ENCODE measurements at places on chromosomes 12 and 14.

- no peak for DNase-seq
Measured at GRCh38 chr12:89153341-89153740, 199.0 kb downstream of the DUSP6 start.

GRCh38 chr12:117629454-117629853 lies 268.0 kb upstream of the NOS1 start:
- DNase-seq: no peak

DNA sequence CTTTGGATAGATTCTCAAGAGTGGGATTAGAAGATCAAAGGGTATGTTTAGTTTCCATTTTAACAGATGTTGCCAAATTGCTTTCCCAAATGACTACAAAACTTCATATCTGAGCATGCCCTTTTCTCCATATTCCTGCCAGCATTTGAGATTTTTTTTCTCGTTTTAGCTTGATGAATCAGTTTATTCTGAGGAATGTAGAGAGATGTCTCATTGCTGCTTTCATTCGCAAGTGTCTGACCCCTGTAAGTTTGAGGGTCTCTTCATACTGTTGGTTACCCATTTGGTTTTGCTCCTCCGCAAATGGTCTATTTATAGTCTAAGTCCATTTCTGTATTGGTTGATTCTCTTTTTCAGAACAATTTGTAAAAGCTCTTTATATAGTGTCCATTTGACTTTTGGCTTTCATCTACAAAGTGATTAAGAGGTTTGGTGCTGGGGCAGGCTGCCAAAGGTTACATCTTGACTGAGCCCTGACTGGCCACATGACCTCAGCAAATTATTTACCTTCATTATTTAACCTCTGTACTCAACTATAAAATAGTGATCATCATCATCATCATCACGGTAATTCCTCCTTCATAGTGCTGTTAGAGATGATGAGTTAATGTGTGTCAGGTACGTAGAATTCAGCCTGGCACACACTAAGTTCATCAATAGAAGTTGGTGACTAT lies 33.6 kb downstream of the HCAR2 start:
- DNase-seq: no peak

DNA sequence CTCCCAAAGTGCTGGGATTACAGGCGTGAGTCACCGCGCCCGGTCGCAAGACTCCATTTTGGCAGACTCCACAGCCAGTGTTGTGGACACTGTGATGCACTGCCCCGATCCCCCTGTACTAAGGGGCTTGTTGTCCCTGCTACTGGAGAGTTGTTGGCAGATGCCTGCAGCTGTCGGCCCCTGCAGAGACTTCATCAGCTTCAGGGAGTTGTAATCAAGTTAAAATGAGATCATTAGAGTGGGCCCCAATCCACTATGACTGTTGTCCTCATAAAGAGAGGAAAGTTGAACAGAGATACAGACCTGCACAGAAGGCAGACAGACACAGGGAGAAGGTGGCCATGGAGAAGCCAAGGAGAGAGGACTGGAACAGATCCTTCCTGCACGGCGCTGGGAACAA lies 23.7 kb upstream of the TUBA1A start:
- DNase-seq: no peak

DNA sequence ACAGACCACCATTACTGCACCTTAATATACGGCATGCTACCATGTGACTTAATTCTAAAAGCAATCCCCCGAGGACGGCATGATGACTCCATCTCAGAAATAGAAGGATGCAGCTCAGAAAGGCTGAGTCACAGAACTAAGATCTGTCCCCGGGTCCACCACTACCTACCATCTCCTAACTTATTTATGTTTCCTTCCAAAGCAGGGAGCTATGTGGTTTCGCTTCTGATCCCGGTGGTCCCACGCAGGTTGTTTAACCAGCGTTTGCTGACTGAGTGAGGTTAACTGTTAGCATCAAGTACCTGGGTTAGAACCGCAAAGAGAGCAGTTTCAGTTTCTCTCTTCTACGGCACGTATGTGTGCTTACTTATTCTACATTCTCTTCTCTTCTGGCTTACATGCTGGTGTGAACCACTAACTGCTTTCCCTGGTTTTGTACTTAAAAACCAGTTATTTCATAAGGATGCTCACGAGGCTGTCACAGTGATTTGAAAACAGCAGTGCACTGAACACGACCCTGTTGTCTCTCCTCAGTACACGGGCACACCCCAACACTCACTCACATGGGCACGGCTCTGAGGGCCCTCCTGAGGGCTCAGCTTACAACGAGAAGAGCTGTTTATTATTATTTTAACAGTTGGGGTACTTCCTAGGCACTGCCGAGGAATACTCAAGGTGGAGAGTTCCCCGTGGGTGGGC lies 66.7 kb downstream of the CCDC88C start:
- DNase-seq: no peak

DNA sequence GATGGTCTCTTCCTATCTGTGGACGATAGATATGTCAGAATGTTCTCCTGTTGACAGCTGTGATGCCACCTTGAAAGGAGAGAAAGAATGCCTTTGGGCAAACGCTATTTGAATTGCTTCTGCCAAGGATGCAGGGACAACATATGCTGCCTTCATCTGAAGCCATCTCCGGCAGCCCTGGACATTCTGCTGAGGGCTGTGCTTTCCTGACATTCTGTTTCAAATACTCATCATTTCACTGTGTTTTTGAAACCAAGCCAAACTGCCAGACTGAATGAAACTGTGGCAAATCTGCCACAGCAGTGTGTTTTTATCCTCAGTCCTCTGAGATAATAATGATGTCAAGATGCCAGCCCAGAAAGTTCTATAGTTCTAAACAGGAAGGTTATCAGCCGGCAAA lies 85.8 kb upstream of the BCAT1 start:
- DNase-seq: no peak

GRCh38 chr14:53265025-53265424 lies 111.9 kb upstream of the DDHD1 start:
- no peak for DNase-seq

- DNase-seq: no peak
Measured at GRCh38 chr14:87667659-87668058, 325.3 kb downstream of the GALC start.

DNA sequence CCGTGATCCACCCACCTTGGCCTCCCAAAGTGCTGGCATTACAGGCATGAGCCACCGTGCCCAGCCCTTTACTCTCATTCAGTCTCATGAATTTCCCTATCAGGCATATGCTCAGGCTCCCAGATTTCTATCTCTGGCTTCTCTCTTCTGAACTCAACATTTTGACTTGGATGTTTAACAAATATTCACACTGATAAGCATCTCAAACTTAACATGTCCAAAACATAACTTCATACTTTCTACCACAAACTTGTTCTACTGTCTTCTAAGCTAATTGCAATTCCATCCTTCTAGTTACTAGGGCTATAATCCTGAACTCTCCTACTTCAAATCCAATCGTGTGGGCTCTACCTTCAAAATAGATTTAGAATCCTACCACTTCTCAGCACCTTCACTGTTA lies 73.9 kb upstream of the PAWR start:
- no peak for DNase-seq

GRCh38 chr12:45273717-45274271 lies 57.9 kb downstream of the ANO6 start:
- DNase-seq: no peak

- DNase-seq: no peak
Measured at GRCh38 chr14:104792101-104792884, 3.3 kb downstream of the AKT1 start.

- DNase-seq: no peak
Measured at GRCh38 chr12:101004898-101005297, 205.1 kb downstream of the SLC5A8 start.

Measured in activated T-helper 1 cell treated with Interleukin-2 at 50 U/mL for 16 hours (primary cell).